Vagina (tissue), 2 donors: ENCODE measurements at places on chromosomes 7 and 10.
A peak's percentile ranks its signal among the peaks of the same experiment; 100 is the strongest.

GRCh38 chr10:11685787-11686218, 56.4 kb upstream of the ECHDC3 start:
- H3K27ac ChIP-seq, result peak overlapping the region; percentile 60
- no peak for DNase-seq
- H3K4me3 ChIP-seq, result peak overlapping the region; percentile 18
- H3K36me3 ChIP-seq, result no peaks in the 10 kb centered on the region
- peaks cover 23% of the 10 kb centered on the region for H3K4me1 ChIP-seq

DNA sequence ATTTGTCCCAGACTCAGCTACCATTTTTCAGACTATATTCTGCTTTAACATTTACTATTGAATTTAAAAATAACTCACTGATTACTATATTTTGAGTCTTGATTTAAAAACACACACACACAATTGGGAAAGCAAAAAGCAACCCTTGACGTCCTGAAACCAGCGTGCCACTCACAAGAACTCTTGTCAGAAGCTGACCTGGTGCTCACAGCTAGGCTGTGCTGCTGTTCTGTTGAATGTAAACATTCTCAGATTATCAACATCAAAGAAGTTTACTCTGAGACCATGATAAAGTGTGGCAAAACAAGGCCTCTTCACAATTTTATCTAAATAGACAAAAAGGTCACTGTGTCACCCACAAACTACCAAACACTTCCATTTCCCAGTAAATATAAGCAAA, 62.6 kb upstream of the CACNA2D1 start:
- no peak for DNase-seq
- H3K4me3 ChIP-seq, result no peak overlapping the region
- H3K4me1 ChIP-seq, result peaks cover 10% of the 10 kb centered on the region
- no peaks in the 10 kb centered on the region for H3K36me3 ChIP-seq
- H3K27me3 ChIP-seq, result no peaks in the 10 kb centered on the region

GRCh38 chr10:7311218-7311849, 99.5 kb downstream of the SFMBT2 start:
- no peak for DNase-seq
- no peak overlapping the region for H3K4me3 ChIP-seq
- no peak overlapping the region for H3K27ac ChIP-seq
- no peaks in the 10 kb centered on the region for H3K36me3 ChIP-seq
- no peaks in the 10 kb centered on the region for H3K27me3 ChIP-seq

- no peaks in the 10 kb centered on the region for H3K36me3 ChIP-seq
- peaks cover 35% of the 10 kb centered on the region for H3K4me1 ChIP-seq
- H3K27ac ChIP-seq, result peak overlapping the region; percentile 62
- no peak overlapping the region for H3K4me3 ChIP-seq
- no peak for DNase-seq
Measured at GRCh38 chr10:69465457-69466157, 14.3 kb downstream of the TSPAN15 start.

GRCh38 chr7:30177186-30177585, 42.4 kb downstream of the MTURN start:
- no peaks in the 10 kb centered on the region for H3K27me3 ChIP-seq
- no peak overlapping the region for H3K4me3 ChIP-seq
- H3K27ac ChIP-seq, result no peak overlapping the region
- no peaks in the 10 kb centered on the region for H3K36me3 ChIP-seq
- peaks cover 26% of the 10 kb centered on the region for H3K4me1 ChIP-seq

DNA sequence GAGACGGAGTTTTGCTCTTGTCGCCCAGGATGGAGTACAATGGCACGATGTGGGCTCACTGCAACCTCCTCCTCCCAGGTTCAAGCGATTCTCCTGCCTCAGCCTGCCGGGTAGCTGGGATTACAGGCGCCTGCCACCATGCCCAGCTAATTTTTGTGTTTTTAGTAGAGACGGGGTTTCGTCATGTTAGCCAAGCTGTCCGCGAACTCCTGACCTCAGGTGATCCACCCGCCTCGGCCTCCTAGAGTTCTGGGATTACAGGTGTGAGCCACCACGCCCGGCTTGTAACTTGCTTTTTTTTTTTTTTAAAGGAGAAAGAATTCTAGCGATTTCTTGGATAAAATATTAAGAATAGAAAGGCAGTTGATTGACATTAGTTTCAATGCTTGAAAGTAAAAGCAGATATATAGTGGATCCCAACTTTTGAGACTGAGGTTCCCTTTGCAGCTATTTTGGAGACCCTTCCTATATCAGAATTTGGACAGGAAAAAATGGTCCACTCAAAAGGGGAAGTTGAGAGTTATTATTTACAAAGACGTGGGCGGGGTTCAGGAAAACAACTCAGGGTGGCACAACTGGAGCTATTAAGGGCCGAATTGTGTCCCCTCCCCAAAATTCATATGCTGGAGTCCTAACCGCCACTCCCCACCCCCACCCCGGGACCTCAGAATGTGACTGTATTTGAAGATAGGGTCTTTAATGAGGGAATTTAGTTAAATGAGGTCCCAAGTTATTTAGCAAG, 1.3 kb upstream of the ERCC6 start:
- DNase-seq, result no peak
- H3K4me1 ChIP-seq, result peaks cover 15% of the 10 kb centered on the region
- H3K27ac ChIP-seq, result peak overlapping the region; percentile 95
- no peaks in the 10 kb centered on the region for H3K36me3 ChIP-seq
- no peaks in the 10 kb centered on the region for H3K27me3 ChIP-seq
- peak overlapping the region; percentile 62 for H3K4me3 ChIP-seq

DNA sequence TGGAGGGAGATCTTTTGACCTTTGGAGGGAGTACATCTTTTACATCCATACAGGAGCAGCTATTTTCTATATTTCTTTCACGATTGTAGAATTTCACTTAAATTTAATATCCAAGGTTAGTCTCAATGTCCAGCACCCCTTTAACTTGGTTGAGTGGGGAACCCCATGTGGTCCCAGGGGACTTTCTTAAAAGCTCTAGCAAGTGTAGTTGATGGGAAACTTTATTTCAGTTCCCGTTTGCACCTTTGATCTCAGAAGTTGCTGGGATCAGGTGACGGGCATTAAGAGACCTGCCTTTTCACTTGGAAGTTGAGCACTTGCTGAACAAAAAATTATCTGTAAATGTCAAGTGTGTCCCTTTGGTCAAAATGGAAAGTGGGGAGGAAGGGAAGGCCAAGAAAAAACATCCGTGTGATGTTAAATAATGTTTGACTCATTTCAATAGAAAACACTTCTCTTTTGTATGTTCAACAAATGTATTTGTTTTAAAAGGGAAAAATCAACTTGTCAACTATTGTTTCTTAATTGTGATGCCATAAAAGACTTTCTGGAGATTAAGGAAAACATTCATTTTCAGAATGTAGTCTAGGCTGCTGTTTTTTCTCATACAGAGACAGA, 370.1 kb upstream of the GALNT17 start:
- H3K27ac ChIP-seq, result no peak overlapping the region
- H3K36me3 ChIP-seq, result peaks cover 6% of the 10 kb centered on the region
- no peaks in the 10 kb centered on the region for H3K4me1 ChIP-seq
- H3K27me3 ChIP-seq, result no peaks in the 10 kb centered on the region
- DNase-seq, result no peak
- H3K4me3 ChIP-seq, result no peak overlapping the region

DNA sequence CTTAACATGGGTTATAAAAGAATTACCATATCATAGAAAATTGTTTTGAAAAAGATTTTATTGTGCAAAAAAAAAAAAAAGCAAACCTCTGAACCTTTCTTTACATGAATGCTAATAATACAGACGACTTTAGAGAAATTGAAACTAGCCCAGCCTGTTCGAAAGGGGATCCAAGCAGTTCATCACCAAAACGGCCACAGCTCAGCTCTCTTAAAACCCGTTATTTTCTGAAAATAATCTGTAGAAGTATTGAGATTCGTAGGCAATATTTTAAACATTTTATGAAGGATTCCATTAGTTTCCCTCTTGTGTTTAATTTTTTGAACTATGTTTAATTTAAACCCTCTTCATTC, 9.9 kb upstream of the GSAP start:
- DNase-seq, result no peak
- no peak overlapping the region for H3K27ac ChIP-seq
- H3K4me1 ChIP-seq, result no peaks in the 10 kb centered on the region
- H3K36me3 ChIP-seq, result no peaks in the 10 kb centered on the region
- H3K4me3 ChIP-seq, result no peak overlapping the region

DNA sequence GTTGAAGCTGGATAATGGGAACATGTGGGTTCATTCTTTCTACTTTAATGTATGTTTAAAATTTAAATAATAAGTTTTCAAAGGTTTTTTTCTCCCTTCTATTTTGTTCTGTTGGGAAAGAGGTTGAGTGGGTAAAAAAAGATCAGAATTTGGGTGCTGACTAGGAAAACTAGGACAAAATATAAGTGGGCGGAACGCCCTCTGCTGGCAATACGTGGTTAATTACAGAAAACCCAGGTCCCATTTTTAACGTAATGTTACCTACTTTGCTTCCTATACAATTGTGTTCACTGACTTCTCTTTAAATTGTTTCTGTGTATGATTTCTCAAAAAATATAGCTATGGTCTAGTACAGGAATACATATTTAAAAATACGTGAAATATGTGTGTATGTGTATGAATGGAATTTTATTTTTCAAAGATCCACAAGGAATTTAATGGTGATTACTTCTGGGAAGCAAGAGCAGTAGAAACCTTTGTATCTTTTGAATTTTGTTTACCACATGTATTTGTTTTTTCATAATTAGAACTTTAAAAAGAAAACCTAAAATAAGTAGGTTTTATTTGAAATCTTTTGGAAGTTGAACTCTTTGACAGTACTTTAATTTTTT, 8.7 kb downstream of the ECD start:
- no peaks in the 10 kb centered on the region for H3K36me3 ChIP-seq
- peaks cover 28% of the 10 kb centered on the region for H3K4me1 ChIP-seq
- no peaks in the 10 kb centered on the region for H3K27me3 ChIP-seq
- no peak for DNase-seq

GRCh38 chr7:154898973-154899855, 103.7 kb downstream of the PAXIP1 start:
- no peak overlapping the region for H3K27ac ChIP-seq
- H3K27me3 ChIP-seq, result no peaks in the 10 kb centered on the region
- H3K4me3 ChIP-seq, result no peak overlapping the region
- H3K4me1 ChIP-seq, result no peaks in the 10 kb centered on the region
